Activated CD8-positive, alpha-beta memory T cell treated with anti-CD3 and anti-CD28 coated beads, Interleukin-2, amount 50 U/mL, for 48 hours (primary cell): ENCODE measurements at places on chromosomes 4 and X.

DNA sequence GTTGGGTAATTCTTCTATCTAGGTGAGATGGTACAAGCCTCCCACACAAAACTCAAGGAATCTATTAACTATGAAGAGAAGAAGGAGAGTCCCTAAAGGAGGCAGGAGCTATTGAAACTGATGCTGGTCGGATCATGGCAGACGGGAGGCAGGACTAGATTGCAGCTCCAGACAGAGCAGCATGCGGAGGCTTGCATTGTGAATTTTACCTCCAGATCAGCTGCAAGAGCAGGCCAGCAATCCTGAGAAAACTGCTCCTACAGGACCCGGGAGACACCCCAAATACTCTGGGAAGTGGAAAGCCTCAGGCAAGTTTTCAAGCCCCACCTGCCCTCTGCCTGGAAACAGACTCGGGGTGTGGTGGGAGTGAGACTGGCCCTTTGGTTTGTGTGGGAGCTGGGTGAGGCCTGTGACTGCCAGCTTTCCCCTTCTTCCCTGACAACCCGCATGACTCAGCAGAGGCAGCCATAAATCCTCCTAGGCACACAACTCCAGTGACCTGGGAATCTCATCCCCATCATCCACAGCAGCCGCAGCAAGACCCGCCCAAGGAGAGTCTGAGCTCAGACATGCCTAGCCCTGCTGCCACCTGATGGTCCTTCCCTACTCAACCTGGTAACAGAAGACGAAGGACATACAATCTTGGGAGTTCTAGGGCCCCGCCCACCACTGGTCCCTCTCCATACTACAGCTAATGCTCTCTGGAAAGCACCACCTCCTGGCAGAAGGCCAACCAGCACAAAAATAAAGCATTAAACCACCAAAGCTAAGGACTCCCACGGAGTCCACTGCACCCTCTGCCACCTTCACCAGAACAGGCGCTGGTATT lies 30.9 kb downstream of the GATB start:
- DNase-seq, result no peak

DNA sequence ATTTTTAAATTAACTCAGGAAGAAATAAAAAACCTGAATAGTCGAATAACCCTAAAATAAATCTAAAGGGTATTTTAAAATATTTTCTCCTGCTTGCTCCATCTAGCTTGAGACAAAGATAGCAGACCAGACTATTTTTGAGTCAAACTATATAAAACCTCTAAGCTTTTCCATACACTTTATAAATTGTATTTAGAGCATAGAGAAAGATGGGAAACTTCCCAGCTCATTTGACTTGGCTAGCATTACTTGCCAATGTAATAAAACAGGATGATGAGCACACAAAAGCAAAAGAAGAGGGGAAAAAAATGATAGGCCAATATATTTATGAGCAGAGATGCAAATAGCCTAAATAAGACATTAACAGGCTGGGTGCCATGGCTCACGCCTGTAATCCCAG lies 117.1 kb downstream of the ANAPC4 start:
- DNase-seq, result no peak

GRCh38 chr4:19300213-19300612 lies 951.5 kb upstream of the SLIT2 start:
- DNase-seq, result no peak

GRCh38 chr4:100742045-100742444 lies 224.2 kb upstream of the EMCN start:
- no peak for DNase-seq

- DNase-seq, result no peak
Observed at GRCh38 chr4:128550060-128550459, 259.4 kb upstream of the JADE1 start.

DNA sequence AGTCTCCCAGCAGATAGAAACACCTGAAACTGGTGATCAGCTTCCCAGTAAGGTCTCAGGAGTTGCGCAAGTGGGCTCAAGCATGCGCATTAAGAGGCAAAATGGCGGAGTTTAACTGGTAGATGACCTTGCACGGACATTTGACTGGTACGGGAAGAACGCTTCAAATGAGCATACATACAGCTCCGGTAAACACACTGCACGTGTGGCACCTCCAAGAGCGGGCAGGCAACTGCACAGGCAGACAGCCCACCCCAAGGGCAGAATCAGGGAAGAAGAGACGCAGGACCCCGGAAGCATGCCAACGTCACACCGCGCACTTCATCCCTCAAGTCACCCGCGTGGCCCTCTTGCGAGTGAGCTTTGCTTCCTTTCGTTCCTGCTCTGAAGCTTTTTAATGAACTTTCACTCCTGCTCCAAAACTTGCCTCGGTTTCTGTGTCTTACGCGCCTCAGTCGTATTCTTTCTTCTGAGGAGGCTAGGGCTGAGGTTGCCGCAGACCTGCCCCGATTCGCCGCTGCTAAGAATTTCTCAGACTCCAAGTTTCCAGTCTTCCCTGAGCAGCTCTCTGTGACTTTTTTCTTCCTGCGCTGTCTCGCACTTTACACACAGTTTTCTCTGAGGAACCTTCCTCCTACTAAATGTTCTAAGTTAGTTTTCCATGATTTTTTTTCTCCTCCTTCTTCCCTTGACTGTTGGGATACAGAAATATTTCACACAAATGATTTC lies 180.7 kb upstream of the ZFP42 start:
- no peak for DNase-seq

DNA sequence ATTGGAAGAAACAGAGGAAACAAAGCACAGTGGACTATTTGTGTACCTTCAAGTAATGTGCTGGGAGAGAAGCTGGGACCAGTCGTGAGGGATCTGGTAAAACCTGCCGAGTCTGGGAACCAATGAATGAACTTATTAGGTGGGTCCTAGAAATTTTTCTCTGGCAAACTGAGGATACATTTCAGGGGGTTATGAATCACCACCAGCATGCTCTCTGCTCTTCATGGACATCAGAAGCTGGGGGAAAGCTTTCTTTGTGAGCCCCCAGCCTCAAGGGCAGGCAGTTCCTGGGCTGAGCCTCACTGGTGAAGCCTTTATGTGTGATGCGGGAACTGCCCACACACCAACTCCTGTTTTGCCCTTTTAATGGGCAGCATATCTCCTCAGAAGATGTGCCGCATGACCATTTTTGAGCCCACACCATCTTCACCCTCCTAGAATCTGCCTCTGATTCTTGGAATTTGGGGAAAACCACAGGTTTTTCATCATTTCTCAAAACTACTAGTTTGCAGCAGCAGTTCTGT lies 95.4 kb upstream of the ENPP6 start:
- no peak for DNase-seq

GRCh38 chrX:97858592-97858991 lies 974.9 kb downstream of the RPA4 start:
- no peak for DNase-seq

- DNase-seq, result no peak
Observed at GRCh38 chr4:147963839-147964238, 232.0 kb downstream of the ARHGAP10 start.

- no peak for DNase-seq
Observed at GRCh38 chrX:103488332-103488731, 31.0 kb downstream of the RAB40A start.

DNA sequence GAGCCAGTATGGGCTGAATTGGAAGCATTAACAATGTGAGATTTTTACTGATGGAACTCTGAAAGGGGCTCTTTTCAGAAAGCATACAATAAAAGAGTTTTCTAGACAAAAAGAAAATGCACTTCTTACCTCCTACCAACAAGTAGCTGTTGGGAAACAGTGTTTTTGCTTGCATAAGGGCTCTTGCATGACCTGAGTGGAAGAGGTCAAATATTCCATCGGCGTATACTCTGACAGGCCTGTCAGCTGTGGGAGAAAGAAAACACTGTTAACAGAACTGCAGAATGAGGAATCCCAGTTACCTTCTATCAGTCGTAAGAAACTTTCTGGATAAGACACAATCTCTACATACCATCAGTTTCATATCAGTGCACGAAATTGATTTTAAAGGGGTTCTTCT lies 39.5 kb downstream of the PCYT1B start:
- DNase-seq, result no peak
